ENCODE measurements at places on chromosomes 5 and 9.
A peak's percentile ranks its signal among the peaks of the same experiment; 100 is the strongest.

- DNase-seq = no peak
Measured at GRCh38 chr5:139657363-139658321, 9.5 kb downstream of the CXXC5 start.

DNA sequence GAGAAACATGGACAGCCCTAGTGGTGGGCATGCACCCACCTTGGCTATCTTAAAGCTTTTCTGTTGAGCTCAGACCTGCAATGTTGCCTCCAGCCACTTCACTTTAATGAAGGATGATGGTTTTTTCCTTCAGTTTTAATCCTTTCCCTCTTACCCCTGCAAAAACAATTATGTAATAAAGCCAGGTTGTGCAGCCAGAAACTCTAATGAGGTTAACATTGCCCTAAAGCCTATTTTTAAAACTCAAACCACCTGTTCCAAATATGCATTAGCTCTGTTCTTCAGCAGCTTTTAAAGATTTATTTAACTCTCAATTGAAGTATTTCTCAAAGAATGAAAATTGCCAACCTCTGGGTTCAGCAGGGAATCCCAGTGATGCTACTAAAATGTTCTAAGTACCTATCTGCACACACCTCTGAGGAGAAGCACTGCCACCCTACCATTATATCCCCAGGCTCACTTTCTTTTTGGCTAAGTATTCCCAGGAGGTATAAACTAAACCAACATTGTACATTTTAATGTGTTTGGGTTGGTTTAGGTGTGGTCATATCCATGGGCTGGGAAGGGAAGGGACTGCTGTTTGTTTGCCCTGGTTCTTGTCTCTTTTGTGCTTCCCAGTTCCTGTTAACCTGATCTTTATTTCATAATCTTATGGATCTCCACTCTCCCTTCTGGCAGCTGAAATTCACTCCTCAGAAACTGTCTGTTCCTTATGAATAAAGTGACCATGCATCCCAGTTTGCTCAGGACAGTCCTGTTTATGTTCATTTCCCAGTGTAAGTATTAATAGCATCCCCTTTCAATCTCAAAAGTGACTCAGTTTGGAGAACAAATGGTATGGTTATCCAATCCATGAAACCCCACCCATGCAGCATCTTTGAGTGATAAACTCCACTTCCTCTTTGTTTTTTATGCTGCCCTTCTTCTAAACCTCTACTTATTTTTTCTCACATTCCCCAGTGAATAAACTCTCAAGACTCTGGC lies 251.7 kb downstream of the RAB3C start:
- DNase-seq = no peak

DNA sequence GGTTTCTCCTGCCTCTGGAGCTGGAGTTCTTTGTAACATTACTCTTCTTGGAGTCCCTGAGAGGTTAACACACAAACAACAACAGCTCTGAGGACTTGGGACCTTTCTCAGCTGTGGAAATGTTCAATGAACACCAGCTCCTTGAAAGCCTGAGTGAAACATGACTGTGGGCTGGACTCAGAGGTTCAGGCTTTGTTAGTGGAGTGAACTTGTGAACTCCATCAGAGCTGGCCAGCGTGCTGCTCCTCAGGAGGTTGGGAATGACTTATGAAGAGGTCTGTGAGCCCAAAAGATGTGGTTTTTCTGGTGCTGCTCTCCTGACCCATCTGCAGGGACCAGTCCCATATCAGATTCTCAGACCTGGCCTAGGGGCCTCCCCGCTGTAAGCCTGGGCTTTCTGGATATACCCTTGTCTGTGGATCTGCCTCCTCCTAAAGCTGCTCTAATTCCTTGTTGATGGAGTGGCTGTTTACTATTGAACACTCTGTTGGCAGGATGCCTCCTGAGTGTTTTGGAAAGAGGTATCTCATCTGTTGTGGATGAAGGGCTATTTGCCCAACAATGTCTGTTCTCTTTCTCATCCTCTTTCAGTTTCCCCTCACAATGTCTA lies 170.0 kb upstream of the GDNF start:
- no peak for DNase-seq

DNA sequence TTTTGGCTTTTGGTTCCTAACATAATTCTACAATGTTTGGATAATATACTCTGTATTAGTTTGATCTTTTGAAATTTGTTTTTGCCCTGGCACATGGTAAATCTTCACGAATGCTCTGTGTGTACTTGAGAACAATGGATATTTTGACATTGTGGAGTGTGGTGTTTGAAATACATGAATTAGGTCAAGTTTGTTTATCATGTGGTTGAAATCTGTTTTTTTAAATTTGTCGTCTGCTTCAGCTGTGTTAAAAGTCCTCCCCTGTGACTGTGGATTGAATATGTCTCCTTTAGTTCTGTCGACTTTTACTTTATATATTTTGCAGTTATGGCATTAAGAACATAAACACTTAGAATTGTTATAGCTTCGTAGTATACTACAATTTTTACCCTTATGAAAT lies 60.3 kb downstream of the DUSP1 start:
- no peak for DNase-seq

GRCh38 chr9:111038331-111039230 lies at the start of gene LPAR1:
Gene LPAR1 (minus strand): TSS chr9:111038470. CDS start chr9:110972117, 66,353 bp downstream.
- peak; percentile 65 for DNase-seq

DNA sequence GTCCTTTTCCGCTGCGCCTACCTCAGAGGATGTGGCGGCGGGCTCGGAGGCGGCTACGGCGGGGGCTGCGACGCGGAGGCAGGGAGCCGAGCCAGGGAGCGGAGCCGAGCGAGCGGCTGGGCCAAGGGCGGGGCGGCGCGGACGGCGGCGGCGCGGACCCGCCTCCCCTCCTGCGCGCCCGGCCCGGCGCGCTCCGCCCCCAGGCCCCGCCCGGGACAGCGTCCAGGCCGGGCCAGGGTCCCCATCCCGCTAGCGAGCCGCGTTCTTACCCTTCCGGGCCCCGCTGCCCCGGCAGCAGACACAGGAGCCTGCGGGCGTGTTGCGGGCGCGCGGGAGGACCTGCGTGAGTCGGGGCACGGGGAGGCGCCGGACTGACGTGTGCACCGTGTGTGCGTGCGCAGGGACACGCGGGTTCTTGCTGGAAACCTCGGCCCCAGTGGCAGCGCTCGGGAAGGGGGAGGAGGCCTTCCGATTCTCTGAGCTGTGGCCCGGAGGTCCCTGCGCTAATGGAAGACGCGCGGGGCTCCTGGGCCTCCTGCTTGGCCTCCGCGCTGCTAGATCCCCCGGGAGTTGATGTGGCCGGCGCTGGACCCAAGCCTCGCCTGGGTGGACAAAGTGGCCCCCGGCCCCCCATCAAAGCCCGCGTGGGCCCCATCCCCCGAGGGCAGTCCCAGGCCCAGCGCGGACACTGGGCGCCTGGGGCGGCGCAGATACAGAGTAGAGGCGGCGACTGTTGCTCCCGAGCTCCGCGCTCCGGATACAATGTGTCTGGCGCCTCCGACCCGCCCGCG lies at the start of gene VDAC1:
TSS of gene VDAC1 (minus strand) at position 350 of the 791 bp plus-strand sequence. CDS start 11,963 bp downstream, outside the sequence.
- DNase-seq = peak; percentile 89

All from skin of body (tissue), 3 donors.